HFFc6 (cell line): ENCODE measurements at places on chromosomes 7 and 10. TPM values are rescaled to one million over a fixed set of nuclear protein-coding genes. Genes with fewer than 3 reads are reported as not detected.

- DNase-seq: no peak
These were observed 1.2 kb downstream of the CCM2 start for GRCh38 chr7:45001138-45001694.

- no peak for DNase-seq
These were observed 643 bp downstream of the KAT6B start for GRCh38 chr10:74827045-74827441.

DNA sequence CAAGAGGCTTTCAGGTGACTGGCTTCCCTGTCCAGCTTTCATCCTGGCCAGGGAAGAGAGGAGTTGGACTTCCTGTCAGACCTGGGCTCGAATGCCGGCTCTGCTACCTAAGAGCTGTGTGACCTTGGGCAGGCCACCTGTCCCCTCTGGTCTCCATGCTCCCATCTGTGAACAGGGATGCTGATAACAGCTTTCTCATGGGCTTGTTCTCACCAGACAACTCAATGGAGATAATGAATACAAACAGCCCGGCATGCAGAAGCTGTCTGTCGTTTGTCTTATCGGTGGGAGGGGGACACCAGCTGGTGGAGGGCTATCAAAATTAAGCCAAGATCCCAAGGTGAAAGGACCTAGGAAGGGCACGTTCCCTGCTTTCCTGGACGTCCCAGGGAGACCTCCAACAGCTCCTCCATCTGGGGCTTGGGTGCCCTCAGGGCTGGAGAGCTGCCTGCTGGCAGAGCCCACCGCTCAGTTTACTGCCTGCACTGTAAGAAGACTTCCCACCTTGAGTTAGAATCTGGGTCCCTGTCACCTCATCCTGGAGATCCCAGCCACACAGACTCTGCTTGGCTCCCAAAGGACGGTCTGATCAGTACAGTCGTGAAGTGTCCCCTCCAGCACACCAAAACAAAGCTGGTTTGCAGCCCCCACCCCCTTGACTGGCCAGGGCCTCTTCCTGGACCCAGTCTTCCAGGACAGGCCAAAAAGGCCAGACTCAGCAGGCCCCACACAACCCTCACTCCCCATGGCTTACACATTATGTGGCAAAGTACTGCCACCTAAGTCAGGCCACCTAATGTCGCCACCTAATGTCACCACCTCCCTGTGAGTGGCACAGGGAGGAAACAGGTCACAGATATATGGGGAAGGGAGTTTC, 40.9 kb downstream of the PPIF start:
- DNase-seq: no peak

DNA sequence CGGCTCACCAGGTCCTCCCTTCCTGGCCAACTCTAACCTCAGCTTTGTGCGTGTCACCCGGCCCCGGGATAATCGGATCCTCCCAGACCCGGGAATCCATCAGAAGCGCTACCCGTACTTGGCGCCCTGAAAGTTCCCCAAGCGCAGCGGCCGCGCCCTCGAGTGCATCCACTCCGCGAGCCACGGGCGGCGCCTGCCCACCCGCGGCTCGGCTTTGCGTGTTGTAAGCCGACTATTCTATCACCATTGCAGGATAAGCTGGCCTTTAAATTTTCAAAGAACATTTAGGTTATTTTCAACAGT, 35.7 kb upstream of the EBLN1 start:
- no peak for DNase-seq

- peak; percentile 97 for DNase-seq
These were observed 199.1 kb upstream of the PRKCQ start for GRCh38 chr10:6778992-6779701.

DNA sequence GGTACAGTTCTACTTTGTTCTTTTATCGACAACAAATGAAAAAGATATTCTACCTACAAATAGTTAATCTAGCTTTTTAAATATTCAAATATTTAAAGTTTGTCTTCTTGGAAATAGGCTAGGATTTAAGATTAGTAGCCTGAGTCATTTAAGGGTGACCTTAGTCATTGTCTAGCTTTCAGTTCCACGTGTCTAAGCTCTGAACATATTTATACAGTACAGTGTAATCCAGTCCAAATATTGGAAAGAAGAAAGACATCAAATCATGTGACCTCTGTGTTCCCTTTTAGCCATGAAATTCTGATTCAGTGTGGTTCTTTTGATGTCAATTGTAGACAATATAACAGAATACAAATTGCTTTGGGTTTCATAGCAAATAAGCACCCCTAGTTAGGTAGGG, 121.1 kb downstream of the MALRD1 start:
- no peak for DNase-seq

- DNase-seq: no peak
These were observed 900.3 kb downstream of the LRMDA start for GRCh38 chr10:76331742-76332141.

DNA sequence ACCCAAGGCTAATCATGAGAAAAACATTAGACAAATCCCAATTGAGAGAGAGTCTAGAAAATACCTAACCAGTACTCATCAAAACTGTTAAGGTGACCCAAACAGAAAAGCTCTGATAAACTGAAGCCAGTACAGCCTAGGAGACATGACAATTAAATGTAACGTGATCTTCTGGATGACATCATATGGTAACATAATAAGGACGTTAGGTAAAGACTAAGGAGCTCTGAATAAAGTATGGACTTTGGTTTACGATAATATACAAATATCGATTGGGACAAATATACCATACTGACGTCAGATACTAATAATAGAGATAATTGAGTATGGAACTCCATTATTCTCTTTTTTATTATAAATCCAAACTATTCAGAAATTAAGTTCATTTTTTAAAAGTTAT, 561.1 kb upstream of the STEAP1 start:
- DNase-seq: no peak

- DNase-seq: no peak
These were observed 38.7 kb upstream of the PPP1R17 start for GRCh38 chr7:31648288-31648687.

GRCh38 chr10:73893426-73893825, 17.5 kb upstream of the PLAU start:
- no peak for DNase-seq

- no peak for DNase-seq
These were observed 24.9 kb upstream of the ADO start for GRCh38 chr10:62779487-62780248.

GRCh38 chr7:75823198-75823910, 9.7 kb upstream of the CCL24 start:
- no peak for DNase-seq

DNA sequence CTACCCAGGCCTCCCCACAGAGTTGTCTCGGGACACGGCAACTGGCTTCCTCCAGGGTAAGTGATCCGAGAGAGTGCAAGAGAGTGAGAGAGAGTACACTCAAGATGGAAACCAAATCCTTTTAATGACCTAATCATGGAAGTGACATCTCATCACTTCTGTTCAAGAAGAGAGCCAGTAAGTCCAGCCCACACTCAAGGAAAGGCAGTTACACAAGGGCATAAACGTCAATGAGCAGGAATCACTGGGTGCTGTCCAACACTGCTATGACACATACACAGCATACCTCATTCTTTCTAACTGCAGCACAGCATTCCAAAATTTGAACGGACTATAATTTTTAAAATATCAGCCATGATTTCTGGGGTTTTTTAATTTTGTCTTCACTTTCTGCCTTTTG, 29.3 kb upstream of the OSBPL3 start:
- DNase-seq: peak; percentile 86

- no peak for DNase-seq
These were observed 51.5 kb upstream of the SHH start for GRCh38 chr7:155863721-155864151.

- DNase-seq: no peak
These were observed 109.9 kb downstream of the ATXN7L1 start for GRCh38 chr7:105766421-105767073.

DNA sequence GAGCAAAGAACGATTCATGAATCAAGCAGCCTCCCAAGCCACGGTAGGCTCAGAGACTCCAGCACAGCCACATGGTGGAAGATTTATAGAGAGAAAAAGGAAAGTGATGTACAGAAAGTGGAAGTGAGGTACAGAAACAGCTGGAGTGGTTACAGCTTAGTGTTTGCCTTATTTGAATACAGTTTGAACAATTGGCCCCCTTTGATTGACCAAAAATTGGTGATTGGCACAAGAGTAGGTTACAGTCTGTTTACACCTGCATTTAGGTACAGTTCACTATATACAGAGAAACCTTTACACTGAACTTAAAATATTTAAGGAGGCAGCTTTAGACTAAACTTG, 136.4 kb upstream of the ASAH2 start:
- DNase-seq: no peak

DNA sequence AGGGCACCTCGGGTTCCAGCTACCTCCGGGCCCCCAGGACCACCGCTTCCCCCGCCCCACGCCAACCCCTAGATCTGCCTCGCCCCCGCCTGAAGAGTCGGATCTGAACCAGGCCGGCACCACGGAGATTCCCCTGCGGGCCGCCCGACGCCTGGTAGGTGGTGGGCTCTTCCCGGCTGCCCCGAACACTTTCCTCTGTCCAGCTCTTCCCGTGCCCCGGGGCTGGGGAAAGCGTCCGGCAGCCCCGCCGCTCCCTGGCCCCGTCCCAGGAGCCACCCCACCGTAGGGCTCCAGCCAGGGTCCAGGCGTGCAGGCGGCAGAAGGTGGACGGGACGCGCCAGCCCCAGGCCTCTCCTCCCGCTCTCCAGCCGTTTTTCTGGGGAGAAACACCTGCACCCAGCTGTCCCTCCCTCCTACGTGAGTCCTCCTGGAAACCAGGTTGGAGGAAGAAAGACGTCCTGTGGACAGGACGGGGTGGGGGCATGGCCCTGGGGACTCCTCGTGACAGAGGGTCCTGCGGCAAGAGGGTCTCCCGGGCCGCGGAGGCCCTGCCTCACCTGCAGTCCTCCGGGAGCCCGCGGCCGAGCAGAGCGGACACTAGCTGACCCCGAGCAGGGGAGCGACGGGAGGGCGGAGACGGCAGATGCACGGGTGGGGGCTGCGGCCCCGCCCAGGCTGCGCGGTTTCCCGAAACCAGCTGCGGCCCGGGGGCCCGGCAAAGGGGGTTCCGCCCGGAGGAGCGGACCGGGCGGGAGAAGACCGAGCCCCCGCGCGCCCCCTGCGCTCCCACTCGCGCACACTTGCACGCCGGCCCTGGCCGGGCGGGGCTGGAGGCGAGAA, at the start of gene TMEM176B:
TMEM176B (minus strand) TSS at position 624 of the 840 bp plus-strand sequence. CDS start 3,795 bp downstream, outside the sequence.
- no peak for DNase-seq

- no peak for DNase-seq
These were observed 16.8 kb upstream of the LAT2 start for GRCh38 chr7:74193054-74193453.

- DNase-seq: no peak
These were observed 77.4 kb downstream of the WDR37 start for GRCh38 chr10:1133495-1134045.

- DNase-seq: no peak
These were observed 65.6 kb downstream of the CDH23 start for GRCh38 chr10:71462062-71462935.

GRCh38 chr10:24303522-24304310, 94.8 kb downstream of the KIAA1217 start:
- DNase-seq: no peak

DNA sequence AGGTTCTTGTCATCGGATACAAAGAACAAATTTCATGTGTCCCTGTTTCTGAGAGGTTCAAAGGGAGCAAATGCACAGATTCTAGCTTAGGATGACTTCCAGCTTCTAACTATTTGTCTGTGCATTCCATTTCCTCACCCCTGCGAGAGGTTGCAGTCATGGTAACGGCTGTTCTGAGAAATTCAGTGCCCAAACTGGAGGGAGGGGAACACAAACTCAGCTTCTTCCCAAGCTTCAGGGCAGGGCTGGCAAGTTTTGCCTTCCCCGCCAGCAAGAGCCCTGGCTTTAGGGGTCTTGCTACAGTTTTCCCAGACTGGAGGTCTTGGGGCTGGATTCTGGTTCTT, 11.1 kb downstream of the FAS start:
- no peak for DNase-seq

- DNase-seq: peak; percentile 55
These were observed 538.5 kb downstream of the SUGCT start for GRCh38 chr7:40673285-40673684.

- DNase-seq: no peak
These were observed at the start of gene PCLO for GRCh38 chr7:83162402-83163256. PCLO (minus strand) TSS chr7:83162884; CDS start chr7:83162592, 292 bp downstream.

GRCh38 chr7:105024734-105025133, 10.7 kb downstream of the KMT2E start:
- DNase-seq: peak; percentile 72

DNA sequence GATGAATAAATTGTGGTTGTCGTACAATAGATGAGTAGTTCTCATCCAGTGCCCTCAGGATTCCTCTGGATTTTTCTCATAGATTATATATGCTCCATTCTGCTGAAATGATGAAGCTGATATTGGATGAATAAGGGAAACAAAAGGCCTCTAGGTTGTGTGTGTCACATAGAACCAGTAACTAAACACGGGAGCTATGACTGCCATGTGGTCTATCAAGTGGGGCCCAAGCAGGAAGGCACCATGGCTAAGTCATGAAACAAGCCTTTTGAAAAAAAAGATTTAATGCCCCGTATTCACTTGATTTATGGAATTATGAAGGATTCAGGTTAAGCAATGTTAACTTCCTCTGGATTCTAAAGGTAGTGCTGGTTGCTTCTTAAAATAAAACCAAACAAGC, 225.1 kb downstream of the TCF7L2 start:
- no peak for DNase-seq

DNA sequence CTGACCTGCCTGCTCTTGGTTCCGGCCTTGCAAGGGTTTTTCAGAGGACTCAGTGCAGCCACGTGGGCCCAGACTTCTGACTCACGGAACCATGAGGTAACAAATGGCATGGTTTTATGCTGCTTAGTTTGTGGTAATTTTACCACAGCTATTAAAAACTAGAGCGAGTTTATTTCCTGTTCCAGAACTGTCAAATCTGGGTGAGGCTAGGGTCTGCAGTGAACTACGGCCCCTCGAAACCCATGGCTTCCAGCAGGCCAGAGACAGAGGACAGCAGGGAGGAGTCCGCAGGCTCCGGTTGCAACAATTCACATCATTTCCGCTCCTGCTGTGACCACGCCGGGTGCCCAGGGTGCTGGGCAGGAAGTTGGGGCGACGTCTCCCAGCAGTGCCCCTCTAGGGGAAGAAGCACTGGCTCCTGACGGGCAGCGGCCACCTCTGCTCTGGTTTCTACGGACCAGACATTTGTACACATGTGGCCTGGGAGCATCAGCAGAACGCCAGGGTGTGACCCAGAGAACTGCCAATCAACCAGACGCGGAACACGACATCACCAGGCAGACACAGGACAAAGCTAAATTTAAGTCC, 74.8 kb downstream of the ADARB2 start:
- no peak for DNase-seq

CH25H gene
- 0.18 TPM in 1 of 3 replicates, not detected in the others for total RNA-seq

CPA2 gene
- total RNA-seq: not detected in 3 replicates

CTAGE6 gene
- total RNA-seq: 0.13 TPM in 1 of 2 replicates, not detected in the other

FASTK gene
- 92.8 to 98.2 TPM (median 96.0 TPM) in 3 replicates for total RNA-seq

UNCX gene
- total RNA-seq: not detected in 3 replicates

NAT16 gene
- total RNA-seq: not detected in 3 replicates

NODAL gene
- total RNA-seq: not detected in 2 replicates

NIPSNAP2 gene
- 27.1 to 33.5 TPM (median 32.4 TPM) in 3 replicates for total RNA-seq

DNAJC12 gene
- total RNA-seq: 0.29 to 0.39 TPM in 2 of 3 replicates, not detected in the other

GRM3 gene
- not detected in 3 replicates for total RNA-seq

HIBADH gene
- total RNA-seq: 44.8 and 52.5 TPM in 2 replicates

CSTF2T gene
- 12.6 and 15.8 TPM in 2 replicates for total RNA-seq

BAIAP2L1 gene
- 13.6 to 16.4 TPM (median 16.0 TPM) in 3 replicates for total RNA-seq

TRIM56 gene
- 17.8 to 19.4 TPM (median 17.8 TPM) in 3 replicates for total RNA-seq

CHN2 gene
- total RNA-seq: not detected in 2 replicates

COBL gene
- not detected in 3 replicates for total RNA-seq

CNPY1 gene
- not detected in 3 replicates for total RNA-seq

PON3 gene
- not detected in 3 replicates for total RNA-seq

COL17A1 gene
- total RNA-seq: 0.41 to 1.2 TPM (median 0.65 TPM) in 3 replicates

ACTR3C gene
- not detected in 3 replicates for total RNA-seq

HOXA6 gene
- 2.1 to 2.6 TPM (median 2.5 TPM) in 3 replicates for total RNA-seq

TMEM176A gene
- total RNA-seq: not detected in 3 replicates

PTF1A gene
- total RNA-seq: not detected in 3 replicates
